Stomach (tissue), 19 donors: ENCODE measurements at places on chromosomes 2 and 18. TPM values are rescaled to one million over a fixed set of nuclear protein-coding genes. Genes with fewer than 3 reads are reported as not detected.

- H3K27me3 ChIP-seq = no peaks in the 10 kb centered on the region
- no peak overlapping the region for H3K4me3 ChIP-seq
- DNase-seq = peak; percentile 42
- no peaks in the 10 kb centered on the region for H3K4me1 ChIP-seq
Measured at GRCh38 chr2:120237491-120237902, 14.3 kb upstream of the TMEM185B start.

GRCh38 chr2:137708311-137708710, 256.0 kb upstream of the HNMT start:
- no peaks in the 10 kb centered on the region for H3K36me3 ChIP-seq
- no peaks in the 10 kb centered on the region for H3K4me1 ChIP-seq
- H3K27me3 ChIP-seq = no peaks in the 10 kb centered on the region
- H3K4me3 ChIP-seq = no peak overlapping the region
- no peak overlapping the region for H3K27ac ChIP-seq

GRCh38 chr2:104812286-104812685, 41.6 kb upstream of the POU3F3 start:
- H3K4me1 ChIP-seq = no peaks in the 10 kb centered on the region
- H3K27ac ChIP-seq = no peak overlapping the region

DNA sequence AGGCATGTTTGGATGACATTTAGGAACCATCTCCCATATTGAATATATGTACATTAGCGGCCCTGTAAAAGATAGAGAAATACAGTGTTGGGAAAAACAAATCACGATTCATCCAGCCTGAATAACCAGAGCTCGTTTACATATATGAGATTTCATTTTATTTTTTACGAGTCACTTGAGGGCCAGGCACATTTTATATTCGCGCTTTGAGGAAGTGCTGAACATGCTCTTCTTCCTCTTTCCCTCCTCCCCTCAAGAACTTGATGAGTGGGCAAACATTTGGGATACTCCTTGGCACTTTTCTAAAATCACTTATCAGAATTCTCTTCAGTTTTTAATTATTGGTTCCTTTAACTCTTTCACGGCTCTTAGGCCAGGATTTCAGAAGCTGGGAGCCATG, 268.0 kb upstream of the TANK start:
- H3K4me3 ChIP-seq = no peak overlapping the region
- no peaks in the 10 kb centered on the region for H3K27me3 ChIP-seq
- no peak overlapping the region for H3K27ac ChIP-seq
- no peaks in the 10 kb centered on the region for H3K36me3 ChIP-seq
- no peaks in the 10 kb centered on the region for H3K4me1 ChIP-seq

The NT5DC4 gene
- not detected for total RNA-seq
